ENCODE measurements at places on chromosomes 5 and 9.

DNA sequence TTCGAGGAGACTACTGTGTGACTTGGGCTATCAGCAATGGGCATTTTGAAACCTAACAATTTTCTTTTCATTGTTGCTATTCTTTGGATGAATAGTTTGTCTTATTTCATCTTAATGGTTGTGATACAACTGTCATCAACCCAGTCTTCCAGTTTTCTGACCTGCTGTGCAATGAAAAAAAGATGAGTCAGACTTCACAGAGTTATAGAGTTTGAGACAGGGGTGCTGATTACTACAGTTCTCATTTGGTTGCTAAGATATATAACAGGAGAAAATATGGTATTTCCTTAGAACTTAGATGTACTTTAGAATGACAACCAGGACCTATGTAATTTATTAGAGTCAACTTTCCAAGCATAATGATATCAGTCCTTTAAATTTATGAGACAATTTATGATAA lies 564.4 kb upstream of the NUDT12 start:
- no peak for DNase-seq

- no peak for DNase-seq
Measured at GRCh38 chr9:104258296-104259011, 164.3 kb downstream of the SMC2 start.

DNA sequence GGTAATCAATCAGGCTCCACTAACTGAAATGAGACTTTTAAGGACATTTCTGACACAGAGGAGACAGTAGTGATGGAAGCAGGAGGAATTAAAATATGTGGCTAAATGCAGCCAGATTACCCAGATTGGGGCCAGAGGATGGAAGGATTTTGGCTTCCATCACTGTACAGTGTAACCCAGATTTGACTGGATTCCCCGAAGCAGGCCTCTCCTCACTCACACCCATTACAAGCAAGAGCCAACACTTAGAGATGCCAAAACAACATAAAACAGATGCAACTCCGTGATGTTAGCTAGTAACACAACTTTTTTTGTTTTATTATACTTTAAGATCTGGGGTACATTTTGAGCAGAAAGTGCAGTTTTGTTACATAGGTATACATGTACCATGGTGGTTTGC lies 17.6 kb downstream of the TEK start:
- no peak for DNase-seq

DNA sequence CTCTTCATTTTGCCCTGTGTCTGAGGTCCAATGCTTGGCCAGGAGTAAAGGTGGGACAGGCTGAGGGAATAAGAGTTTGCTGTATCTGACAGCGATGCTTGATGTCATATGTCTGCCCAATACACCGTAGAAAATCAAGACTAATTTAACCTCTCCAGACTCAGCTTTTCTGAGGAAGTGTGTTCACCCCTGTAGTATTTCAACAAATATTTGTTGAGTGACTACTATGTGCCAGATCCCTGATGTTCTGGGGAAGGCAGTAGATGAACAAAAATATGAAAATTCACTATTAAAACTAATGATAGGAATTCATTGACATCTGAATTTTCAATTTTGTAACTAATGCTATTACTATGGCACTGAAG lies 489.7 kb downstream of the EBF1 start:
- no peak for DNase-seq

DNA sequence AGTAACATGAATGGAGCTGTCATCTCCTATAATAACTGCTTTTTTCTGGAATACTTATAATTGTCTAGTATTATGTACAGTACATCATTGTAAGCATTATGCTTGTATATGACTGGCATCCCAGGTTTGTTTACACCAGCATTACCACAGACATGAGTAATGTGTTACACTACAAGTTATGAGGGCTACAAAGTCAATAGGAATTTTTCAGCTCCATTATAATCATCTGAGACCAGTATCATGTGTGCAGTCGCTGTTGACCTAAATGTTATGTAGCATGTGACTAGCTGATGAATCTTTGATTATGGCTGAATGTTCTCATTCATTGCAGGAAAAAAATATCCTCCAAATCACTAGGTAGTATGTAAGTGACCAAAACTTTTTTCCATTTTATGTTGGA lies 2.2 kb downstream of the ZCCHC9 start:
- DNase-seq: no peak

DNA sequence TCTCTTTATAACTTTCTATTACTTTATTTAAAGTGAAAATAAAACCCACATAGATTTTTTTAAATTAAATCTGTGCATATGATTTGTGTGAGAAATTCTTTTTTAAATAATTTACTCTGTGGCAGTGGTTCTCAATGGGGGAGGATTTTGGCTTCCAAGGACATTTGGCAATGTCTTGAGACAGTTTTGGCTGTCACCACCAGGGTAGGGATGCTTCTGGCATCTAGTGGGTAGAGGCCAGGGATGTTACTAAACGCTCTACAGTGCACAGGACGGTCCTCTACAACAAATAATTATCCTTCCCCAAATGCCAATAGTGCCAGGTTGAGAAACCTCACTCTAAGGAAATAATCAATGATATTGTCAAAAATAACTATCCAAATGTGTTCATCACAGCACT lies 177.9 kb upstream of the CCNG1 start:
- no peak for DNase-seq

GRCh38 chr5:15703901-15704300 lies 203.9 kb downstream of the FBXL7 start:
- no peak for DNase-seq

DNA sequence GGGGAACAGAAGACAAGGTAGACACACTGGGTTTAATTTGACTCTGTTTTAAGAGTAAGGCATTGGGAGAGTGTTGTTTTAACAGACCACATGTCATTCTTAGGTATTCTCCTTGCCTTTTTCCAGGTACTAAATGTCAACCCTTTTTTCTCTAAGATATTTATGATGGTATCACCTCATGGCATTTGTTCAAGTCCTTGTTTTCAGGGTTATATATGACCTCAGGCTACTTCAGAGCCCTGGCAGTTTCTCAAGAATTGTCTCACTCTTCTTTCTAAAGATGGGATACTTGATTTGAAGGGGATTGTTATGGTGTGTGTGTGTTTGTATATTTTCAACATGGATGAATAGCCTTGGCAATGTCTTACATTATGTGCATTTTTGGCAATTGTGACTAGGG lies 131.1 kb upstream of the ACTBL2 start:
- DNase-seq: no peak

- no peak for DNase-seq
Measured at GRCh38 chr9:94627287-94627686, 12.0 kb downstream of the FBP1 start.

DNA sequence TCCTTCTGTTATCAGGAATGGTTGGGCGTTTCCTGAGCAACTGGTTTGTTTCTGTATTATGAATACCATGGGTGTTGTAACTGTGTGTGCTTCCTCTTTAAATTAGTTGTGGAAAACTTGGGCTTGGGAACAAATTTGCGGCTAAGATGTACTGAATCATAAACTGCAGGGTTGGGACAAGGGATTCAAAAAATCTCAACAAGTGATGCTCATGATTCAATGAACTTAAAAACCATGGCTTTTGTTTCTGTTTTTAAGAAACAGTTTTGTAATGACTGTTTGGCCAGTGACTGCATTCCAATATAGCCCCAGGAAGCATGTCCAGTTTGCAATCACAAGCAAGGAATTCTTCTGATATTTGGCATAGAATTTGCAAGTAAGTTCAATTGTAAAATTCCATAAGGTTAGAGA lies 657.5 kb upstream of the WWC1 start:
- DNase-seq: no peak

DNA sequence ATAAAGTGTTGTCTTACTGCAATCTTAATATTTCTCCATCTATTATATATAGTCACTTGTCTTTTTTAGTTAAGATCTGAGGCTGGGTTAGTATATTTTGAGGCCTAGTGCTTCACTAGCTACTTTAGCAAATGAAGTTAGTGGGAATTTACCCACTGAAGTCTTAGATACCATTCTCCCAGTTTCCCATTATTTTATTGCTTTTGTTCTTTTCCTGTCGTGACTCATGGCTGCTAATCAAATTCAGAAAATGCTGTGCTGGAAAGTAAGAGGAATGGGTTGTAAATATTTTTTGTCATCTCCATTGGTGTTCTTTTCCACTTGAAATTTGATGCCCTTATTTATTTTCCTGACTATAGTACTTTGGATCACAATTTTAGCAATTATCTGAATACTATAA lies 14.2 kb downstream of the TCERG1 start:
- DNase-seq: no peak

GRCh38 chr9:71446473-71447411 lies 321.6 kb downstream of the CEMIP2 start:
- no peak for DNase-seq

GRCh38 chr9:121394292-121394691 lies 24.2 kb upstream of the STOM start:
- no peak for DNase-seq

GRCh38 chr5:143231416-143231815 lies 172.1 kb downstream of the NR3C1 start:
- no peak for DNase-seq

- no peak for DNase-seq
Measured at GRCh38 chr5:176775409-176775808, 35.0 kb upstream of the UNC5A start.

DNA sequence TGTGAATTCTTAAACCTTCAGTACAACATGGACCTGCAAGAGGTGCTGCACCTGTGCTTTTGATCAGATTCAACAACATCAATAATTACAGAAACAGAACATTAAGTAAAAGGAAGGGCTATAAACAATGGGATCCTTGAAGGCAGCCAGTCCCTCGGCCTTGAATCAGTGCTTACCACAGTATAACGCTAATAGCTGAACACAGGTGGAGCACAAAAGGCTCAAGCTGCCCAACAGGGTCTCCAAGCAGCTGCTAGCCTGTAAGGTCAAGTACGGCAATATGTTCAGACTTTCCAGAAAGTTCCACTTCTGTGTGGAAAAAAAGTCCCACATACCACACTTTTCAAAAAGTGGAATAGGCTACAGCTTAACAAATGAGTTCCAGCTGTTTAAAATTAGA lies 61.9 kb upstream of the ITGA1 start:
- DNase-seq: no peak

DNA sequence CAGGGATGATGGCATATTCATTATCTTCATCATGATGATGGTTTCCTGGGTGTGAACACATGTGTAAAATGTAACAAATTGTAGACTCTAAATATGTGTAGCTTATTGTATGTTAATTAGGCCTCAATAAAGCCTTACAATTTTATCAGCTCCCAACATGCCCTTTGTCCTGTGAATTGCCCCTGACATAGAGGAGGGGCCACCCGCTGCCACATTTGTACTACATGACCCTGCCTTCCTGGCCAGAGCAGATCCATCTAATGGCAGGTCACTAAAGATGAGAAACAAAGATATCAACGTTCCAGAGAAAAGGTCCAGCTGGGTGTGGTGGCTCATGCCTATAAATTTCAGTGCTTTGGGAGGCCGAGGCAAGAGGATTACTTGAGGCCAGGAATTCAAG lies 117.2 kb downstream of the CAAP1 start:
- DNase-seq: no peak

GRCh38 chr5:6392561-6392960 lies 14.2 kb upstream of the MED10 start:
- no peak for DNase-seq

- no peak for DNase-seq
Measured at GRCh38 chr9:36063804-36064447, 27.2 kb downstream of the RECK start.

DNA sequence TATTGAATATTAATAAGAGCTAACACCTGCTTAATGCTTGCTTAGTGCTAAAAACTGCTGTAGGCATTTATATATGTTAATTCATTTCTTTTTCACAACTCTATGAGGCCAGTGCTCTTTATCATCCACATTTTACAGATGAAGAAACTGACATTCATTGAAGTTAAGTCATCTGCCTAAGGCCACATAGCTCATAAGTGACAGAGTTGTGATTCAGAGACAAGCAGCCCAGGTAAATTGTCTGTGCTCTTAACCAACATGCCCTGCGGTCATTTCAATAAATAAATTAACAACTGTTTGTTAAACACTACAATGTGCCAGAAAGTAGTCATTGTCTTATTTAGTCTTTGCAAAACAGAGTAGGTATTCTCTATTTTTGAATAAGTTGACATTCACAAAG lies 1354.4 kb upstream of the C9orf72 start:
- DNase-seq: no peak

GRCh38 chr9:85339338-85339737 lies 402.4 kb downstream of the AGTPBP1 start:
- no peak for DNase-seq

- no peak for DNase-seq
Measured at GRCh38 chr5:158929552-158930218, 170.0 kb downstream of the EBF1 start.

DNA sequence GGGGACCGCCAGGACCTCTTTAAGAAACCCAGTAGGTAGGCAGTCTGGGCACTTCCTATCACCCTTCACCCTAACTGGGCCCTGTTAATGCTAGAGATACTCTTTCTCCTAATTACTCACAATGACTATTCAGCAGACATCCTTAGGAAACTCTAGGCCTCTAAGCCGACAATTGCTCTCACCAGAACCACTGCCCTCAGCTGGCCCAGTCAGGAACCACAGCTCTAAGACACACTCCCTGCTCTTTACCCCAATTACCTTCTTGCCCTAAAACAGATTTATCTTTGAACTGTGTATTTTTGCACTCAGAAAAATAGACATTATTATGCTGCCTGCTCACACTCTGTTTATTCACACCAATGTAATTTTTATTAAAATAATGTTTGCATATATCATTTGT lies 432.6 kb upstream of the SLC30A5 start:
- no peak for DNase-seq

DNA sequence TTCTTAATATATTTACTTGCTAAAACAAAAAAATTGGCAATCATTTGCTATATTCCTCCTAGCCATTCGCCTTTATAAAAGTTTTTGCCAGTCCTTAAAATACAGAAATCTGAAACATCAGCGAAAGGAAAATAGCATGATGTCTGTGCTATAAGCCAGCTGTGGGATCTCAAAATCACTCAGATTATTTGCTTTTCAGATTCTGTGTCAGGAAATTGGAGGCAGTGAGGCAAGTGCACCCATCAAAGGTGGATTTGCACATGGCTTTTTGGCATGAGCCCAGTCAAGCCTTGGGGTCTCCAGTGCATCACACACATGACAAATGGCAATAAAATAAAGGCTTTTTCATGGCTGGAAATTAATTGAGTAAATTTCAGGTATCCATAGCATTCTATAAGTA lies 196.8 kb upstream of the DAPK1 start:
- DNase-seq: no peak

DNA sequence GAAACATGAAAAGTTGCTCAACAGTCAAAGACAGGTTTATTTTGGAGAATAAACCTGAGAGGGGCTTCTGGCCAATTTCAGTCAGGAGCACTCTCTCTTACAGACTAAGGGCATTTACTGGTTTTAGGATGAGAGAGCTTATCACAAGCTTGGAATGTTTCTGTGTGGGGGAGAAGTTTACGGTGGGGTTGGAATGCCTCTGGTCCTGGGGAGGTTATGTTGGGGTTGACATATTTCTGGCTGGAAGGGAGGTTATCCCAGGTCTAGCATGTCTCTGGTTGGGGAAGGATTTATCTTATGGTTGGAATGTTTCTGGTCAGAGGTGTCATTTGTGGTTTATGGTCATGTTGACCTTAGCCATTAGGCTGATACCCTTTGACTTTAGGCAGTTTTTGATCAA lies 1867.3 kb downstream of the EFNA5 start:
- DNase-seq: no peak

Data from activated CD4-positive, alpha-beta T cell treated with anti-CD3 and anti-CD28 coated beads, Interleukin-2, amount 50 U/mL, for 24 hours (primary cell).